ENCODE measurements at places on chromosomes 12 and 14. TPM values are rescaled to one million over a fixed set of nuclear protein-coding genes. Genes with fewer than 3 reads are reported as not detected.

The MYH6 gene
- total RNA-seq = not detected

The FAIM2 gene
- 1.2 TPM for total RNA-seq

The KIF5A gene
- total RNA-seq = 1.3 TPM

The NPAS3 gene
- total RNA-seq = 1.6 TPM

The GALNT9 gene
- 0.39 TPM for total RNA-seq

The ACSS3 gene
- 1.4 TPM for total RNA-seq

The MUCL1 gene
- total RNA-seq = not detected

The B4GALNT1 gene
- 0.34 TPM for total RNA-seq

The C12orf50 gene
- not detected for total RNA-seq

The ARHGEF40 gene
- total RNA-seq = 40.8 TPM

The PLCZ1 gene
- not detected for total RNA-seq

The LTBP2 gene
- 2.8 TPM for total RNA-seq

The TMEM52B gene
- total RNA-seq = not detected

The CACNA1C gene
- 10.1 TPM for total RNA-seq

The CAPZA3 gene
- total RNA-seq = not detected

The DPY19L2 gene
- 0.85 TPM for total RNA-seq

The TBC1D30 gene
- 10.0 TPM for total RNA-seq

The DDX11 gene
- total RNA-seq = 15.5 TPM

The SCARB1 gene
- 39.1 TPM for total RNA-seq

The ADGRD1 gene
- 4.0 TPM for total RNA-seq

The STAC3 gene
- total RNA-seq = 2.0 TPM

The LRRC43 gene
- 0.59 TPM for total RNA-seq

The ACOT6 gene
- total RNA-seq = not detected

The MRPL51 gene
- 131 TPM for total RNA-seq

The SLC25A21 gene
- total RNA-seq = 0.64 TPM

The SAV1 gene
- 17.1 TPM for total RNA-seq

The SLC6A15 gene
- total RNA-seq = 0.58 TPM

The PARP2 gene
- 10.7 TPM for total RNA-seq

The P2RX2 gene
- total RNA-seq = 0.45 TPM

The TAS2R9 gene
- not detected for total RNA-seq

The FGF6 gene
- total RNA-seq = not detected

The KLRK1 gene
- 1.9 TPM for total RNA-seq

The CLEC4D gene
- 0.15 TPM for total RNA-seq

The OR6C2 gene
- total RNA-seq = not detected

The PRPH gene
- 14.3 TPM for total RNA-seq

The INSM2 gene
- total RNA-seq = not detected

The MARK3 gene
- total RNA-seq = 55.6 TPM

The BCL2L2 gene
- 34.7 TPM for total RNA-seq

The C14orf39 gene
- not detected for total RNA-seq

The RDH12 gene
- total RNA-seq = not detected

The SLC10A1 gene
- total RNA-seq = not detected

The DCN gene
- 145 TPM for total RNA-seq

The TOMM20L gene
- total RNA-seq = 0.79 TPM

The PAN2 gene
- total RNA-seq = 46.4 TPM

The SMARCC2 gene
- 85.6 TPM for total RNA-seq

The KIF26A gene
- 5.7 TPM for total RNA-seq

The TDRD9 gene
- 0.24 TPM for total RNA-seq

The TTC9 gene
- 0.34 TPM for total RNA-seq

The SERPINA1 gene
- 197 TPM for total RNA-seq

The OTUB2 gene
- 4.7 TPM for total RNA-seq

The NRIP2 gene
- total RNA-seq = 1.8 TPM

The CCDC196 gene
- 1.2 TPM for total RNA-seq

The SRP54 gene
- 43.4 TPM for total RNA-seq

Measured in left colon (tissue), 2 donors.